Effector CD4-positive, alpha-beta T cell (primary cell): ENCODE measurements at places on chromosomes 4 and X.

- no peak for DNase-seq
Measured at GRCh38 chr4:187910741-187911140, 84.8 kb upstream of the ZFP42 start.

DNA sequence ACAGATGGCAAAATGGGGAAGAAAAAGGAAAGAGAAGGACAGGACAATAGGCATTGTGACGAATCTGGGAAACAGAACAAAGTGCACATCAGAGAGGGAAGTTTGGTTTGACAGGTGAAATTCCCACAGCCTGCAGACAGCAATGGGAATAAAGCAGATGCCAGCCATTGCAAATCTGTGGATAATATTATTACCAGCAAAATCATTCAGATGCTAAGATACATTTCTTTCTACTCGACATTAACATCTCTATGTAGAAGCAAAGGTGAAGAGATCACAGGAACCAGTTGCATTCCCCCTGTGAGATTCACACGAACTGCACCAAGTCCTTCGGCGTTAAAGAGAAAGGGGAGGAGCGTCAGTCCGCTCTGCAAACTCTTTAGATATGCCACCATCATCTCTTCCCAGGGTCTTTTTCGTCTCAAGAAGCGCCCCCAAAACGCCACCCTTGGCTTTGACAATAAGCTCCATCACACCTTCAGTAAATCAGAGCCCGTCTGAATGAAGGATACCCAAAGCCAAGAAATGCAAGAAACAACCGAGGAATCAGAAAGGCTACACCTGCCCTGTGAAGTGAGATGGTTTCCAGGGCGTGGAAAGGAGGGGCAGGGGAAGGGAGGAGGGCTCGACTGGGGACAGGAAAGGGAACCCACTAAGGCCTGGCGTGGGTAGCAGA lies 1.9 kb downstream of the NEUROG2 start:
- DNase-seq: no peak

DNA sequence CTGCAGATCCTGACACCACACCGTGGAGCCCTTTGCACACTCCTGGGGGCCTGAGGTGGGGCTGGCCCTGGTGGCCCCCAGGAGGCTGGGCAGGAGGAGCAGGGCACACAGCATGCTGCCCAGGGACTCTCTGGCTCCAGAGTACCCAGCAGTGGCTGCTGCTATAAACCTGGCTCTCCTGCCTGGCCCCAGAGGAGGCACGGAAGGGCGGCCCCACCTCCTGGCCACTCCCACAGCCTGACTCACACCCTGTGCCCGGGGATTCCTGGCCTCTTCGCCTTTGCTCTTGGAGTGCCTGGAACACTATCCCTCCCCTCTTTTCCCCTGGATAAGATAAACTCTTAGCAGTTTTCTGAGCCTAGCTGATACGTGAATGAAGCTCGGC lies at the start of gene PSAPL1:
Gene PSAPL1 (minus strand): TSS at position 165 of the 385 bp plus-strand sequence. CDS start 51 bp downstream, at position 114.
- DNase-seq: no peak

- no peak for DNase-seq
Measured at GRCh38 chrX:1322393-1322792, 14.2 kb upstream of the IL3RA start.

DNA sequence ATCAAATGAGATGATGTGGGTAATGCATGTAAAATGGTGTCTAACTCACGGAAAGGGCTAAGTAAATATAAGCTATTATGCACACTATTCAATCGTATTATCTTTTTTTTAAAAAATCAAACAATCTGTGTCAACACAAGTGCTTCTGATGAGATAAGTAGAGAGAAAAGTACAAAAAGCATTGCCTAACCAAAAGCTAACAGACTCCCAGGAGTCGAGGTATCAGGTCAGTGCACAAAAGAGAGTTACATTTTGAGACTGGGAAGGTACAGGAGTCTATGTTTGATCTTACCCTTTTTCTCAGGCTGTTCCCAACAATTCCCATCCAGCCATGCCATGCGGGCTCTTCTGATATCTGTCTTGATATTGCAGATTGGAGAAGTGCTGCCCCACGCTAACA lies 203.3 kb upstream of the ZIC3 start:
- DNase-seq: no peak

DNA sequence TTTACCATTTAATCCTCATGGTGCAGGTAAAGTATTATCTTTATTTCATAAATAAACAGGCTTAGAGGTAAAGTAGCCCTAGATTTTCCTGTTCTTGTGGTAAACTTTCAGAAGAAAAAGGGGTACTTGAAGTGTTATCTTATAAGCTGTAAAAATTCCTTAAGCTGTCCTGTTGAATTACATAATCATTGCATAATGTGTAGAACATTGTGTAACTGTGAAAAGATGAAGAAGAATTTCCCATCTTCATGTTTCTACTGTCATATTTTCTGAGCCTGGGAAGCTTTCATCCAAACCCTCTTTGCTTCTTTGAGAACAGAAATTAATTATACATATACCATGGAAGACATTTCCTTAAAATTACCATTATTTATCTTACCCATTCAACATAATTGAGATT lies 90.5 kb downstream of the ELOVL6 start:
- DNase-seq: no peak

DNA sequence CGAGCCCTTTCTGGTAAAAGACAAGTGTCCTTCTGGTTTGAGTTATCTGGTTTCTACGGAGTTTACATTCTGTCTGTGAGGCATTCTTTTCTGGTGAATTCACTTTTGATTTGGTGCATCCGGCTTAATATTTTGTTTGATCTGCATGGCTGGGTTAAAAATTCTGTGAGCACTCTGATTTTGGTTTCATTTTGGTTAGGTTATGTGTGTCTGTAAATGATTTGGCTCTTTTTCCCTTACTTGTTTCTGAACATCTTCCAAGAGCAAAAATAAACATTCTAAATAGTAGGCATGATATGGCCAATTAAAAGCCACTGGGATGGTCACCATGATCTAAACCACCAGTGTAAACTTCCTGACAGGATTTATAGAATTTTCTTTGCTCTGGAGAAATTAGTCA lies 85.7 kb upstream of the PTPN13 start:
- no peak for DNase-seq

GRCh38 chr4:14233126-14233525 lies 605.6 kb upstream of the BOD1L1 start:
- DNase-seq: no peak

- DNase-seq: no peak
Measured at GRCh38 chr4:159577241-159577640, 474.4 kb downstream of the RAPGEF2 start.

- no peak for DNase-seq
Measured at GRCh38 chrX:134999469-134999868, 8.7 kb downstream of the SMIM10 start.

DNA sequence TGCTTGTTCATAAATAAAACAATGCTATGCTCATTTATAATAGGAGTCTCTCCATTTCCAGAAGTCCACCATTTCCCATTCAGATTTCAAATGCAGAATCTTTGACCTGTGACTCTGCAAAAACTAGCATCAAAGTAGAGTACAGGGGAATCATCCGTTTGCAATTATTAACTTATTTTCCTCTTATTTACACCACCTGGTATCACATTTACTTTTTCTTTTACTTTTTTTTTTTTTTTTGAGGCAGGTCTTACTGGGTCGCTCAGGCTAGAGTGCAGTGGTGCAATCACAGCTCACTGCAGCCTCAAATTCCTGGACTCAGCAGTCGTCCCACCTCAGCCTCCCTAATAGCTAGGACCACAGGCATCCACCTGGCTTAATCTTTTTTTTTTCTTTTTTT lies 37.6 kb downstream of the RBM47 start:
- DNase-seq: no peak

DNA sequence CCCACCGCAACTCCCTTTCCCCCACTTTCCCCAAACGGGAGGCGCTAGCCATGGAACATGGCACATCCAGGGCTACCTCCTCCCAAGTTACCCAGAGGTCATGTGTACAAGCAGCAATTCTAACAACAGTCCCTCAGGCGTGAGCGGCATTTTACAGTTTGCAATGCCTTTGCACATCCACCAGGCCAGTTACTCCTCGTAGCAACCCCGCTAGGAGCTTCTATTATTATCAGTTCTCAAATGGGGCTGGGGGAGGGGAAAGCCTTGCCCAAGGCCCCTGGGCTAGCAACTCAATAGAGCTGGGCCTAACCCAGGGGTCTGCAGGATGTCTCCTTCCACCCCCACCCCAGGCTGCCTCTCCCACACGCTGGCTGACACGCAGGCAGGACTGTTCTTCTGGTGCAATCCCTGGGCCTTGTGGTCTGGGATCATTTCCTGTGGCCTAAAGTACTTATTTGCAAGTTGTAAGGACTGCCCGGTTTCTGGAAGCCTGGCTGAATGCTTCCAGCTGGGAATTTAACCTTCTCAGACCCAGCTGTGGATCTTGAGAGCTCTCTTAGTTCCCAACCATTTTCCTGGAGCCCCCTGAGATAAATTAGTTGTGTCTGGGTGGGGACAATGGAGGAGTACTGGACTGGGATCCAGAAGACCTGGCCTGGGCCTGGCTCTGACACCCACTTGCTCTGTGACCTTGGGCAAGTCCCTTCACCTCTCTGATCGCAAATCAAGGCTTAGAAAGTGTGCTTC lies 27.7 kb downstream of the PJA1 start:
- DNase-seq: no peak

- DNase-seq: no peak
Measured at GRCh38 chr4:161554372-161554990, 609.3 kb downstream of the FSTL5 start.

- no peak for DNase-seq
Measured at GRCh38 chrX:20361081-20361889, 94.6 kb upstream of the RPS6KA3 start.

DNA sequence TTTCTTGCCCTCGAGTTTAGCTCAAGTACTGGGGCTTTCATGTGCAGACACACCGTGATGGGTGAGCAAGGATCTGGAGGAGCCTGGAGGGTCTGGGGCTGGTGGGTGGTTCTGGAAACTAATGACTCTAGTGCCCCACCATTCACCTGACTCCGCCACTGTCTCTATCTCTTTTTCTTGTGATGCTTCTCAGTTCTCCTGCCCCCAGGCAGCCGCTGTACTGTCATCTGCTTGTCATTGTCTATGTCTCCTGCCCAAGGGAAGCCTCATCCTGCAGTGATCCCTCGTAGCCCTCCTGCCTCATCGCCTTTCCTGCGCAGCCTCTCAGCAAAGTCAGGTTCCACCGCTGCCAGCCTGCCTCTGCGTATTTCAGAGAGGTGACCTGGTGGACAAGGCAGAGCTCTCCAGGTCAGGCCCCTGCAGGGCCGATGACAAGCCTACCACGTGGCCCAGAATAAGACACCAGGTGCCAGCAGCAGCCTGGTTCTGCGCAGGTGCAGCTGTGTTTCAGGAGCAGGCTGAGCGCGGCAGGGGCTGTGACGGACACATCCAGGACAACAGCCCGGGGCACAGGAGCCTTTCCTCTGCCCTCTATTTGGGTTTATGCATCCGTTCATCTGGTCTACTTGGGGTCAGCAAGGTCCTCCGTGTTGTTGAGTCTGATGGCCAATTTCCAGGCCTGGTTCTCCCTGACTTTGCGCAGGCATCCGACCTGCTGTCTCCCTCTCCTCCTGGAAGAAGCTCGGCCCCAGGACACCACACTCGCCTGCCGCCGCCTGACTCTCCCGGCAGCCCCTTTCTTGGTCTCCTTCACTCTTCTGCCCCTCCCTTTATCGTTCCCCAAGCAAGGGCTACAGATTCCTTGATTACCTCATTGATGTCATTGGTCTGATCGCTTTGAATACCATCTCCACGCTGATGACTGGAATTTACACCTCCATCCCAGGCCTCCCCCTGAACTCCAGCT lies 30.9 kb upstream of the CDKN2AIP start:
- no peak for DNase-seq

- DNase-seq: no peak
Measured at GRCh38 chrX:373641-374471, 12.9 kb downstream of the PPP2R3B start.

- DNase-seq: no peak
Measured at GRCh38 chr4:1348014-1348513, 1.1 kb downstream of the UVSSA start.

GRCh38 chrX:124814106-124814505 lies 467.7 kb downstream of the SH2D1A start:
- no peak for DNase-seq

- no peak for DNase-seq
Measured at GRCh38 chr4:86106475-86106874, 253.4 kb downstream of the MAPK10 start.

DNA sequence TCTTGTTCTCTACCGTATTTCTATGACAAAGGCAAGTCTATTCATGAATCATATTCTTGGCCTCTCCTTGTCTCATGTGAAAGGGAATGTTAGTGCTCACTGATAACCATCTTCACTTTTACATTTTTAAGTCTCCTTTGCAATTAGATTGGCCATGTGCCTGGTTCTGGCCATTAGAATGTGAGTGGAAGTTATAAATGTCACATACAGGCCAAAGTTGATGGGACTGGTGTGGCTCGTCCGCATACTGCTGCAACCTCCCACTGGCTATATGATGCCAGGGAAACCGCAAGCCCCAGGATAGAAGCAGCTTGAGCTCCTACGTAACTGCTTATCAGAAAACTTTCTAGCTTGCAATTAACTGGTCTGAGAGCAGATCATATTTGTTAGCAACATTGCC lies 86.1 kb downstream of the MAGEC1 start:
- no peak for DNase-seq

DNA sequence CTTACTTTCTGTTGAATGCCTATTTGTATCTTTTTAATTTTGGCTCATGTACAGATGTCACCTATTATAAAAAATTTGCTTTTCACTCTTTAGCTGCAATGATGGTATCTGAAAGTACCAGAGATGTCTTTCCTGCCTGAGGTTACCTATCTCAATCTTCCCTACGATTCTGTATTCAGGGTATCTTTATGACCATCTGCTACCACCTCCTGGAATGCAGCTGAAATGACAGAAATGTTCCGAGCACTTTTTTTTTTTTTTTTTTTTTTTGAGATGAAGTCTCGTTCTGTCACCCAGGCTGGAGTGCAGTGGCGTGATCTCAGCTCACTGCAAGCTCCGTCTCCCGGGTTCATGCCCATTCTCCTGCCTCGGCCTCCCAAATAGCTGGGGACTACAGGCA lies 136.4 kb downstream of the REPS2 start:
- no peak for DNase-seq

DNA sequence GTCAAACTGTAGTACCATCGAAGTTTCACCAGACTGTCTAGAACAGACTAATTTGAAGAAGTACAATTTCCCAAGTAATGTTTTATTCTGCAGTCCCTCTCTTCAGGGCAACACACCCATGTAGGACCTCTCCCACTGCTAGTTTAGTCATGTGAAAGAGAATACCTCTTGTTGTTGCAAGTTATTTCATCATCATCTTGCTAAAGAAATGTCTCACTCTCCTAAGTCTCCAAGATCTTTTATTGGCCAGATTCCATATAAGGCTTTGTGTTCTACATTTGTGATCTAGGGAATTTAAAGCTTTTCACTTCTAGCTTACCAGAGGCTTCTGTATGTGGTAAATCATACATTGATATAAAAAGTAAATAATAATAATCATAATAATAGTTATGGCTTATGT lies 745.3 kb upstream of the MAGEB2 start:
- DNase-seq: no peak

DNA sequence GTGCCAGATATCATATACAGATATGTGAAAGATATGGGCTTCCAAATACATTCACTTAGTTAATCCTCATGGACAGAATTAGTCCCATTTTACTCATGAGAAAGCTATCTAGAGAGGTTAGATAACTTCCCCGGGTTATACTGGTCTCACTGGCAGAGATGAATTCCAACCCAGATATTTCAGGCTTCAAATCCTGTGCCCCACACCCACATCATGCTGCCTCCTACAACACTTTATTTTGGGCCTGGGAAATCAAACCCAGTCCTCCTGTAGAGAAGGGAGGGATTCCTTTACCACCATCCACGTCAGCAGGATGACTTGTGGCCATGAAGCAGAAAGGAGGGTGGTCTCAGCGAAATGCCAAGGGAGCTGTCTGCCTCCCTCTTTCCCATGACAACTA lies 113.8 kb downstream of the ATP10D start:
- no peak for DNase-seq
